Activated CD8-positive, alpha-beta memory T cell treated with anti-CD3 and anti-CD28 coated beads for 1 hour (primary cell): ENCODE measurements at places on chromosomes 4 and X.

DNA sequence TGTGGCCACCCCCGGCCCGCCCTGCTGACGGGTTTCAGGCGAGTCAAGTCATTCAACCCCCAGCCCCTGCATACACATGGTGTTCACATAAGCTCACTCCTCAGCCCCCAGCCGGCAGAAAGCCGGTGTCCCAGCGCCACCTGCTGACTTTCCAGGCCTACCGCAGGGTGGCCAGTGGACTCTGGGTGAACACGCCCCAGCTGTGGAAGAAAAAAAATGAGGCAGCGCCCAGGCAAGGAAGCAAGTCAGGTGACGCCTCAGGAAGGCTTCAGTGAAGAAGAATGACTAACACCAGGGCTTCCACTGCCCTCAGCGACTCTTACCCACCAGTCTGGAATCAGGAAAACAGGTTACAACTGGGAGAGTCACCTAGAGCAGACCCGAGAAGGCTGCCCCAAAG lies 15.8 kb downstream of the BCAP31 start:
- DNase-seq = no peak

- no peak for DNase-seq
Measured at GRCh38 chrX:13923289-13923688, 106.4 kb upstream of the GPM6B start.

DNA sequence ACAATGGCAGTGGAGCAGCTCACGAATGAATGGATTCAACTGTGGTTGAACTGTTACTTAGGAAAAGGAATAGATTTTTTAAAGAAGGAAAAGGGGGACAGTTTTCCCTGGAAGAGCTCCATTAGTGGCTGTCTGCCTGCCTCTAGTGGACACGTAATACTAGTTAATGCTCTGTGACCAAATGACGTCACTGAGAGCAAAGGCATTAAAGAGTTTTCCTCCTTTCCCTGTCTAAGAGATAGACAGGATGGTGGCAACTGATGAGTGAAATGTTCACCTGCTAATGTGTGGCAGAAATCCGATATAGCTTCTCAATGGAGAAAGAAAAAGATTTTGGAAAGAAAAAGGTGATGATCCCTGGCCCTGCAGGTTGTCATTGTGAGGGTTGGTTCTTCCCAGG lies 52.3 kb upstream of the SCML1 start:
- no peak for DNase-seq

GRCh38 chr4:141575884-141576283 lies 60.5 kb upstream of the IL15 start:
- no peak for DNase-seq

GRCh38 chr4:117898496-117898895 lies 135.8 kb upstream of the NDST3 start:
- no peak for DNase-seq

DNA sequence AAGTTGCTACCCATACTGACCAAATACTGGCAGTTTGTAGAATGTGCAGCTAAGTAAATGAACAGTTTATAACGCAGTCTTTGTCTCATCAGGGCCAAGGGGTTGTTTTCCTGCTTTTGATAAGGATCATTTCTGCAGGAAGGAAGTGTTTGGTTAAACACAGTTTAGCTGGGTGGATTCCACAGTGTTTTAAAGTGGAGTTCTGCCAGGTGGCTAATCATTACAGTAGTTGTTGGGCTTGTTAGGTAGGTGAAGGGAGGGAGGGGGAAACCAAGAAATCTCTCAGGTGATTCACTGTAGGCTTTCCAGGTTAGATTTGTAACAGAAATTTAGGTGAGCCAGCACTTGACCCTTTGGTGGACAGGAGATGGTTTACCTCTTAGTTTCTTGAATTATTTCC lies 58.1 kb downstream of the FNIP2 start:
- DNase-seq = no peak

- no peak for DNase-seq
Measured at GRCh38 chr4:38805530-38806145, 1.0 kb upstream of the TLR1 start.

DNA sequence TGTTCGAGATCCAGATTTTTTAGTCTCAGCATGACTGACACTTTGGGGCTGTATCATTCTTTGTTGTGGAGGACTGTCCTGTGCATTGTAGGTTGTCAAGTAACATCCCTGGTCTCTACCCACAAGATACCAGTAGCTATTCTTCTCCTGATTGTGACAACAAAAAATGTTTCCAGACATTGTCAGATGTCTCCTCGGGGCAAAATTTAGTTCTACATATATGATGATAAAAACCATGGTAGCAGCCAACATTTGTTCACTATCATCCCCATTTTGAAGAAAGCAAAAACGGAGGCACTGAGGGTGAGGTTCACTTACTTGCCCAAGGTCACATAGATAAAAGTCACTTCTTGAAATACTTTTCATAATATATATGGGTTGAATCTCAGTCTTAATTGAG lies 11.3 kb downstream of the REPS2 start:
- DNase-seq = no peak

GRCh38 chrX:130055899-130056298 lies 54.4 kb downstream of the ELF4 start:
- DNase-seq = no peak

DNA sequence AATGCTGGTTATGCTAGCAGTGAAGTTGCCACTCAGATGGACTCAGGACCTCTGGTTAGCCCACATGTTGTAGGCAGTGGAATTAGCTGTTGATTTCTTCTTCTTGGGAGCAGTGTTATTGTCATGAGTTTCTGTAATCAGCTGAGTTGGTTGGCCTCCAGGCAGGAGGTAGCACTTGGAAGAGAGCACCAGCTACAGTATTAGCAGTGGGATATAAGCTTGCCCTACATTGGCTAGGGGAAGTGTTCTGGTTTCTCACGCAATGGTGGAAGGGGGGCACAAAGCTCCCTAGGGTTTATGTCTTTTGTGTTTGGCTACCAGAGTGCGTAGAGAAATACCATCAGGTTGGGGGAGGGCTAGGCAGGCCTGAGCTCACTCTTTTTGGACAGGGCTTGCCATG lies 34.0 kb upstream of the UCP1 start:
- no peak for DNase-seq

- DNase-seq = no peak
Measured at GRCh38 chr4:142065086-142065647, 428.8 kb downstream of the IL15 start.

DNA sequence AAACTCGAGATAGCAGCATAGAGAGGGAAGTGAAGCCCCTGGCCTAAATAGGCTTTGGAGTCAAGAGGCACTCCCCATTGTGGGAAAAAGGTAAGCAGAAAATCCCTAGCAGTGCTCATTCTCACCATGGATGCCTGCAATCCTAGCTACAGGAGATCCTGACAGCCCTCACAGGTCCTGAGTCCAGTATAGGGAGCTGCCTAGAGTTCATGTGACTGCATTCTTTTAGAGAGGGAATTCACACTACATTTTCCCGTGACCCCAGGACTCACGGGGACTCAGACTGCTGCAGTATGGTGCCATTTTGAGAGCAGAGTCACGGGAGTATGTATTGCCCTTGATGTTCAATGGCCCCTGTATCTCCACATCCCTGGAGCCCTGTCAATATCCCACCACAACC lies 82.4 kb downstream of the MAGED1 start:
- no peak for DNase-seq

DNA sequence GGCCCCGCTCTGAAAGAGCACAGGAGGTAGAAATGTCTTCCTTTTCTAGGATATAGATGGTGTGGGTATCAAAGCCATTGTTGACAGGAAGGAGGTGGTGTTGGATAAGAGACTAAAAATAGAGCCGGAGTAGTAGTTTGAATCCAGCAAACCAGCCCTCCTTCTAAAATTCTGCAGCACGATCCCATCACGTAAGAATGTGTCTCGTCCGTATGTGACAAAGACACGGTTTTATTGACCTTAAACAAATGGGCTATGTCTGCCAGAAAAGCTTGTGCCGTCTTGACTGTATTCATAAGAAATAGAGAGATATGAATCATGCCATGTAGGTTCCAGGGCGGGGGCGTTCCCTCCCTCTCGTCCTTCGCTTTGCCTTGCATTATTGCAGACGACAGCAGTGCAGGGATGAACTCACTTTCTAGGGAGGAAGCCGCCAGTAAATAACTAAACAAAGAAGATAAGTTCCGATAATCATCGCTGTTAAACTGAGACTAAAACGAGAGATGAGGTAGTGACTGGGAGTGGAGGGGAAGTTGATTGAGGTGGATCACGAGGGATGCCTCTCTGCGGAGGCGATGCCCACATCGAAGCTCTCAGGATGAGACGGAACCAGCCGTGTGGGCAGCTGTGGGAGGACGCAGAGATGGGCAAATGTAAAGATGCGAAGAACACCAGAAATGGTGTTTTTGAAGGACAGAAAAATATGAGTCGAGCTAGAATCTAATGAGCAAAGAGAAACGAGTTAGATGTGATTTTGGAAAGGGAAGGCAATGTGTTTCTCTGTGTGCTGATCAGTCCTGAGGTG lies 3.4 kb downstream of the TENM3 start:
- DNase-seq = no peak

- DNase-seq = no peak
Measured at GRCh38 chr4:101888472-101888871, 97.9 kb downstream of the BANK1 start.

DNA sequence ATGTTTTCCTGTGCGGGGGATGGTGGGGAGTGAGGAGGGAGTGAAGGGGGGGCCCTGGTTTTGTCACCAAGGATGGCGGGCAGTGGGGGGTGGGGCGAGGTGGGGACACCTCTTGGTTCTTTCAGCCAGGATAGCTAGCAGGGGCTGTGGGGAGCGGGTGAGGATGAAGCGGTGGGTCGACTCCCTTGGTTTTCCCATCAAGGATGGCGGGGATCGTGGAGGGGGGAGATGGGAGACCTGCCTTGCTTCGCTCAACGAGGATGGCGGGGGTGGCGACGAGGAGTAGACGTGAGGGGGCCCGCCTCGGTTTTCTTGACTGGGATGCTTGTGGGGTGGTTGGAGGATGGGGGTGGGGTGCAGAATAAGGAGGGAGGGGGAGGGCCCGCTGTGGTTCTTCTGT lies 643 bp downstream of the FHL1 start:
- no peak for DNase-seq

DNA sequence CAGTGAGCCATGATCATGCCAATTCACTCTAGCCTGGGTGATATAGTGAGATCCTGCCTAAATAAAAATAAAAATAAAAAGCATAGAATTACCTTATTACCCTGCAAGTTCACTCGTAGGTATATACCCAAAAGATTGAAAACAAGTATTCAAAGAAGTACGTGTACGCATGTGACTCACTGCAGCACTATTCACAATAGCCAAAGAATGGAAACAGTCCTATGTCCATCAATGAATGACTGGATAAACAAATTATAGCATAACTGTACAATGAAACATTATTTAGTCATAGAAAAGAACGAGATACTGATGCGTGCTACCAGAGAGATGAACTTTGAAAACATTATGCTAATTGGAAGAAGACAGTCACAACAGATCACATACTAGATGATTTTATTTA lies 204.6 kb upstream of the DIAPH2 start:
- no peak for DNase-seq
